Hepatocyte (in vitro differentiated cells): ENCODE measurements at places on chromosomes 6 and 20. TPM values are rescaled to one million over a fixed set of nuclear protein-coding genes. Genes with fewer than 3 reads are reported as not detected.

DNA sequence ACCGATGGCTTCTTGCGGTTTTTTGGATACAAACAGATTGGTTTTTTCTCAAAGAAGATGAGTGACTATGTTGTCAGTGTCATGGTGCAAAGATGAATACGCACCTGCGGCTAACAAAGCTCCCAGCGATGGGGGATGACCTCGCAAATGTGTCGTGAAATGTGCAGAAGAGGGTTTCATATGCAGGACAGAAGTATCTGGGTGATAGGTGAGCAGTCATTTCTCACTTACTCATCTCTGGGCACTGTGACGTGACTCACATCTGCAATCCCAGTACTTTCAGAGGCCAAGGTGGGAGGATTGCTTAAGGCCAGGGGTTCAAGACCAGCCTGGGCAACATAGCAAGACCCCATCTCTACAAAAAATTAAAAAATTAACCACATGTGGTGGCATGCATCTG is 216.3 kb downstream of the ERMARD start:
- no peak overlapping the region for H3K4me3 ChIP-seq
- no peak overlapping the region for H3K27ac ChIP-seq
- H3K27me3 ChIP-seq: no peaks in the 10 kb centered on the region
- no peaks in the 10 kb centered on the region for H3K36me3 ChIP-seq

DNA sequence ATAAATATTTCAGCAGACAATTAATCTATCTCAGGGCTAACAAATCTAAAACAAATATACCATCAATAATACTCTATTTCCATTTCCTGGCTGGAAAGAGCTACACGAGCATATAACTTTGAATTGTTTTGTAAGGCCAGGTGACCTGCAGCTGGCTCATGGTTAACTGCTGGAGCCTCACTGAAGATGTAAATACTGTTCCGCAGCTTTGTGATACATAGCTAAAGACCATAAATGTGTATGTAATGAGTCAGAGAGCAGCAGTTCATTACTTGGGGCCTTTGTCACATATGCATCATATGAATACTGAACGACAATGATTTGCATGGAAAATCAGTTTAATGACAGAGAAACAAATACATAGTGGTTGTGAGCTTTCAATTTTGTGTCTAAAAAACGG is 109.4 kb upstream of the CCN2 start:
- peak overlapping the region; percentile 58 for H3K27ac ChIP-seq
- H3K4me1 ChIP-seq: peaks cover 17% of the 10 kb centered on the region
- peak; percentile 63 for DNase-seq
- no peak overlapping the region for H3K4me3 ChIP-seq

DNA sequence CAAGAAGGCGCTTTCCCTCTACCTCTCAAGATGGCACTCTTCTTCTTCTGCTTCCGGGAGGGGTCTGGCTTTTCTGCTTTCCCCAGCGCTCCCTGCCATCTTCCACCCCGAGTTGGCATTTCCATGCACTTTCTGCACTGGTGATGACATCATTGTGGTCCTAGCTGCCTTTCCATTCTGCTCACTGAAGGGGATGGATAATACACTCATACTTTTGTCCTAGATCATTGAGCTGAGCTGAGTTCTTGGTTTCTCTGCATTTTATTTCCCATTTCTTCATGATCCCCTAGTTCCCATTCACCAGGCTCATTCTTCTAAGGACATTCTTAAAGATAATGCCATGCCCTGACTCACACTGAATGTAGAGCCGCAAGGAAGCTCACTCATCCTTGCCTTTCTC is 96.7 kb downstream of the EDN1 start:
- no peak overlapping the region for H3K27ac ChIP-seq
- no peaks in the 10 kb centered on the region for H3K27me3 ChIP-seq
- H3K36me3 ChIP-seq: no peaks in the 10 kb centered on the region
- H3K4me3 ChIP-seq: no peak overlapping the region
- H3K4me1 ChIP-seq: no peaks in the 10 kb centered on the region
- no peak for DNase-seq

EYS gene
- 0.57 and 1.4 TPM in 2 replicates for total RNA-seq

DNA sequence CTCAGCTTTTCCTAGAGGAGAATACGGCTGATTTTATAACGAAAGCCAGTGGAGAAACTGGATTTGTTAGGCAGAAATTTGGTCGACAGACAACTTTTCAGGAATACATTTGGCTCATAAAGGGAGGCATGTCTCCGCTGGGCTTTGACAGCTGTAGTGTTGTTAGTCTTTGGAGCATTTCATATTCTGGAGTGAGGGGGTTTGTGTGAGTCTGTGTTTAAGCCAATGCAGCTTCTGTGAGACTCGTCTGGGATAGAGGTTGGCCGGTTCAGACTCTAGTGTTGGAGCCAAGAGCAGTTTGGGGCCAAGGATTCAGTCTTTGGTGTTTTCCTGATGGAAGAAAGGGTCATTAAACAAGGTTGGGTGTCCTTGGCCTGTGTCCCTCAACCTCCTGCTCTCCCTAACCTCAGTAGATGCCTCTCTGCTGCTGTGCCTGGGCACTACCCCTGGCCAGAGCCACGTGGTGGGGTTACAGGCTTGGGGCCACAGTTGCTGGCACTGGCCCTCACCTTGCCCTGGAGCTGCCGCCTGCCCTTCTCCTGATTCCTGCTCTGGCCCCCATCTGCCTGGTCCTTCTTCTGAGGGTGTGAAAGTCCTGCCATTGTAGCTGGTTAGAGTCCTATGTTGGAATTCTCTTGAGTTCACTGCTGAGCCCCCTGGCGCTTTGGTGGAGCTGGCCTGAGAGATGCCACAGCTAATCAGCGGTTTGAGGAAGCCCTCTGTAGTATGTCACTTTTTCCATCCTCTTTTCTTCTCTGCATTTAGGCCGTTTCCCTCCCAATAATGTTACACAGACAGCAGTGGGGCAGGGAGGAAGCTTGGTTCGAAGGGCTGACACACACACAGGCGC is 6.9 kb downstream of the PTK7 start:
- H3K27ac ChIP-seq: no peak overlapping the region
- no peaks in the 10 kb centered on the region for H3K36me3 ChIP-seq
- no peak for DNase-seq
- H3K27me3 ChIP-seq: no peaks in the 10 kb centered on the region
- H3K4me1 ChIP-seq: peaks cover 5% of the 10 kb centered on the region
- no peak overlapping the region for H3K4me3 ChIP-seq

GRCh38 chr6:20819774-20820400 is 285.6 kb downstream of the CDKAL1 start:
- H3K36me3 ChIP-seq: no peaks in the 10 kb centered on the region
- no peaks in the 10 kb centered on the region for H3K4me1 ChIP-seq
- no peaks in the 10 kb centered on the region for H3K27me3 ChIP-seq
- DNase-seq: no peak
- no peak overlapping the region for H3K4me3 ChIP-seq

- H3K27me3 ChIP-seq: no peaks in the 10 kb centered on the region
- H3K4me3 ChIP-seq: no peak overlapping the region
- H3K27ac ChIP-seq: no peak overlapping the region
- no peak for DNase-seq
Measured at GRCh38 chr20:64219202-64219601, 36.3 kb upstream of the PCMTD2 start.

GRCh38 chr6:77095936-77096627 is 367.2 kb downstream of the HTR1B start:
- no peaks in the 10 kb centered on the region for H3K27me3 ChIP-seq
- no peak overlapping the region for H3K4me3 ChIP-seq
- H3K4me1 ChIP-seq: no peaks in the 10 kb centered on the region
- DNase-seq: no peak
- no peak overlapping the region for H3K27ac ChIP-seq

DNA sequence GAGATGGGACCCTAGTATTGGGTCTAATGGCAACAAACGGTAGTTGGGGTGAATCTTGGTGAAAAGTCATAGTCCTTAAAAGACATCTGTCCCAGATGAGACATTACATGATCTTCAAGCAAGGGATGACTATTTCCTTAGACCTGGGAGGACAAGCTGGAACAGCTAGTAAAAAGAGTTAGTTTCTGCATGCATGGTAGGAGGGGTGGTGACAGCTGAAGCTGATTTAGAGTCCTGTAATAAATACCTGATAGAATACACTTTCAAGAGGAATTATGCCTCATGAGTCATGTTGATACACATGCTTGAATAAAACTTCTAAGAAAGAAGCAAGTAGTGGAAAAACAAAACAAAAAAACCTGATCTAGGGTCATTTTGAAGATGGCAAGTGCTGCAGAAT is 247.4 kb downstream of the CD109 start:
- no peak overlapping the region for H3K4me3 ChIP-seq
- no peaks in the 10 kb centered on the region for H3K36me3 ChIP-seq
- H3K4me1 ChIP-seq: no peaks in the 10 kb centered on the region

KHDC1L gene
- not detected in 2 replicates for total RNA-seq

- no peak overlapping the region for H3K27ac ChIP-seq
- H3K4me3 ChIP-seq: no peak overlapping the region
- H3K36me3 ChIP-seq: no peaks in the 10 kb centered on the region
- H3K4me1 ChIP-seq: no peaks in the 10 kb centered on the region
- H3K27me3 ChIP-seq: no peaks in the 10 kb centered on the region
Measured at GRCh38 chr6:22298475-22298890, 1.6 kb upstream of the PRL start.

DNA sequence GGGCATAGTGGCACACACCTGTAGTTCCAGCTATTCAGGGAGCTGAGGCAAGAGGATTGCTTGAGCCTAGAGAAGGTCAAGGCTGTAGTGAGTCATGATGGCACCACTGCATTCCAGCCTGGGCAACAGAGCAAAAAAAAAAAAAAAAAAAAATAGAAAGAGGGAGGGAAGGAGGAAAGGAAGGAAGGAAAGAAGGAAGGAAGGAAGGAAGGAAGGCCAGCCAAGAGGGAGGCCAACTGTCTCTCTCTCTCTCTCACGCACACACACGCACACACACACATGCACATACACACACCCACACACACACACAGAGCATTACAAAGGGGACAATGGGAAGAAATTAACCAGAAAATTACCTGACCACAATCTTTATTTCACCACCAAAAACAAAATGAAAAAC is 50.6 kb upstream of the COL9A1 start:
- H3K4me3 ChIP-seq: no peak overlapping the region
- no peaks in the 10 kb centered on the region for H3K4me1 ChIP-seq
- H3K36me3 ChIP-seq: no peaks in the 10 kb centered on the region
- H3K27ac ChIP-seq: no peak overlapping the region

ZBTB24 gene
- total RNA-seq: 6.7 and 6.9 TPM in 2 replicates
